ENCODE measurements at places on chromosomes 2 and 18. TPM values are rescaled to one million over a fixed set of nuclear protein-coding genes. Genes with fewer than 3 reads are reported as not detected.

Gene HOXD13
- total RNA-seq: 0.18 TPM

Gene BZW1
- total RNA-seq: 326 TPM

Gene CPS1
- total RNA-seq: 16.3 TPM

Gene CXCR2
- total RNA-seq: not detected

Gene TSPYL6
- not detected for total RNA-seq

Gene COL4A3
- total RNA-seq: 0.60 TPM

Gene VSNL1
- total RNA-seq: not detected

Gene ERICH2
- total RNA-seq: not detected
